Activated B cell treated with CpG ODN at 0.5 μM for 24 hours (primary cell): ENCODE measurements at places on chromosomes 1 and 21. TPM values are rescaled to one million over a fixed set of nuclear protein-coding genes. Genes with fewer than 3 reads are reported as not detected.

The CFHR5 gene
- total RNA-seq: not detected in 2 replicates

The LRRN2 gene
- not detected in 2 replicates for total RNA-seq

The TMEM52 gene
- 0.29 and 0.51 TPM in 2 replicates for total RNA-seq

The FCRL6 gene
- not detected in 2 replicates for total RNA-seq

The CFAP107 gene
- total RNA-seq: not detected in 2 replicates

The TSSK3 gene
- total RNA-seq: 3.5 and 6.1 TPM in 2 replicates

The SLC35F3 gene
- not detected in 2 replicates for total RNA-seq

The TNFSF4 gene
- 6.9 and 8.6 TPM in 2 replicates for total RNA-seq

The RWDD3 gene
- total RNA-seq: 17.1 and 18.9 TPM in 2 replicates

The RHCE gene
- total RNA-seq: not detected in 2 replicates
